ENCODE measurements at places on chromosomes 7 and 10.

DNA sequence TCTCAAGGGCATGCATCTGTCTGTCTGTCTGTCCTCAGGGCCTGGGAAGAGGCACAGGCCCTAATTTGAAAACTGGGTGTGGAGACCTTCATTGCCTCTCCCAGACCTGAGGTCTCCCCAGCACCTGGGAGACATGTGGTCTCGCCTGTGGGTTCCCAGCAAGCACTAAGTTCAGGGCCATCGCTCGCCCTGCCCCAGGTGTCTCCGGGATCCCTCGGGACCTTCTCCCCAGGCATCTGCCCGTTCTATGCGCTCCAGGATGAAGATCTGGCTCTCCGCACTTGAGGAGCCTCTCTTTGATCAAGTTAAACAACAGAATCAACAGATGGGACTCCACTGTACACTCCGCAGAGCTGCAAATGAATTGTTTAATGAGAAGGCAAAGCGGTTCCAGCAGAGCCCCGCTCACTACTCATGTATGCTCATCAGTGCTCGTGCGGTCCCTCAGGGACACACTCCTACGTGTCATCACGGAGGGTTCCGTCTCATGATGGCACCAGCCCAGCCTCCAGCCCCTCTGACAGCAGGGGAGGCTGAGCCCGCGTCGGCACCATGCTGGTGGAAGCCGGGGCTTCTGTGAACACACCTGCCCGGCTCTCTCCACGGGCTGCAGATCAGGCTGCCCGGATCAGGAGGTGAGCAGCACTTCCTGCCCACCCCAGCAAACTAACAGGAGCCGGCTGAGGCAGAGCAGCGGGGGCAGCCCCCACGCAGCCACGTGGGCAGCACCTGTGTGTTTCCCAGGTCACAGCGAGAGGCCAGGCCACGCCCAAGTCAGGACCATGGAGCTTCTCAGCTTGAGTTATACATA is 132.8 kb downstream of the TCERG1L start:
- no peak for DNase-seq

- no peak for DNase-seq
Observed at GRCh38 chr7:111025006-111025405, 65.9 kb upstream of the LRRN3 start.

- no peak for DNase-seq
Observed at GRCh38 chr7:80699045-80699638, 60.7 kb downstream of the CD36 start.

GRCh38 chr10:34299105-34299611 is 515.9 kb downstream of the PARD3 start:
- no peak for DNase-seq

- no peak for DNase-seq
Observed at GRCh38 chr7:51123322-51124019, 193.1 kb downstream of the COBL start.

- no peak for DNase-seq
Observed at GRCh38 chr7:96410126-96410839, 88.4 kb upstream of the SLC25A13 start.

DNA sequence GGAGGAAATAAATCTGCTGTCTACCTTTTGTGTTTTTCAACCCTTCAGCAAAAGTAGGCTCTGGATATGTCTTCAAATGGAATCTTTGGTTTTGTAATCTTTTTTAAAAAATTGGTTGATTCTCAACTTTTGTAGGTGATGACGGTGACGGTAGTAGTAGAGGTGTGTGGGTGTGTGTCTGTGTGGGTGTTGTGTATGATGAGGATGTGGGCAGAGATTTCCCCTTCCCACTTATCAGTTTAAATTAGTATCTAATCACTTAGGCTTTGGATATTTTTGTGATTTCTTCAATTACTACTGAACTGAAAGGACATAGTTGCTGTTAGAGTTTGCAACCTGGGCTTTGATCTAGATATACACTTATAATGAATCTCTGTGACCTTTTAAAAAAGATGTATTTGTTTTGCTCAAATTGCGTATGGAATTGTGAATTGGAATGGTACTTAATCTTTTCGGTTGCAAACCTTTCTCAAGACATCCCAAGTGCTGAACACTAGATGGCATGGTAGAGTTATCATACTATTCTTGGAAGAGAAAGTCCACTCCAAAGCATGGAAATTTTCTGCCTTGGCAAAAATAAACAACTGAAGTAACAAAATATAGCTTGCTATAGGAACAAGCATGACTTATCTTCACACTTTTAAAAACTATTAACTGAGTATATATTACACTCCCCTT is 51.9 kb upstream of the A1CF start:
- no peak for DNase-seq

DNA sequence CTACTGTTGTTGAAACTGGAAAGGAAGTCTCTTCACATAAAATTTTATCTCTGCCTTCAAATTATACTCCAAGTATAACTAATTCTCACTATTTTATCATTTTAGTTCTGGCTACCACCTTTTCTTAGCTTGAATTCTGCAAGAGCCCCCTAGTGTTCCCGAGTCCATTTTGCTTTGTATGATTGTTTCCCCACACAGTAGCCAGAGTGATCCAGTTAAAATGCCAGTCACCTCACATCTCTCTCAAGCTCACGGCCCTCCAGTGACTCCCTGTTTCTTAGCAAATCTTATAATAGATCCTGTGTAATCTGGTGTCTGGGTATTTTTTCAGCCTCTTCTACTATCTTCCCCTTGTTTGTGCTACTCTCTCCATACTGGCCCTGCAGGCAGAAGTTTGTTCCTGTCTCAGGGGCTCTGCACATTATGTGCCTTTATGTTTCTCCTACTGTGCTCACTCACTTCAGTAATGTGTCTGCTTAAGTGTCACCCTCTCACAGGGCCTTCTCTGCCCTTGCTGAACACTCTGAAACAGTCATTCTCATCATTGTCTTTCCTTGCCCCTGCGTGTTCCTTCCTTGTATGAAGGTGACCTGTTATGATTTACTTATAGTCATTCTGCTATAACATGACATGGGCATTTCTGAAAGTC is 8.9 kb downstream of the WAC start:
- no peak for DNase-seq

GRCh38 chr7:143393267-143394041 is 12.3 kb downstream of the ZYX start:
- no peak for DNase-seq

- DNase-seq: no peak
Observed at GRCh38 chr10:42926843-42927242, 144.2 kb downstream of the BMS1 start.

GRCh38 chr10:28478646-28479045 is 54.3 kb upstream of the WAC start:
- no peak for DNase-seq

- no peak for DNase-seq
Observed at GRCh38 chr7:66013938-66014337, 31.9 kb upstream of the GUSB start.

DNA sequence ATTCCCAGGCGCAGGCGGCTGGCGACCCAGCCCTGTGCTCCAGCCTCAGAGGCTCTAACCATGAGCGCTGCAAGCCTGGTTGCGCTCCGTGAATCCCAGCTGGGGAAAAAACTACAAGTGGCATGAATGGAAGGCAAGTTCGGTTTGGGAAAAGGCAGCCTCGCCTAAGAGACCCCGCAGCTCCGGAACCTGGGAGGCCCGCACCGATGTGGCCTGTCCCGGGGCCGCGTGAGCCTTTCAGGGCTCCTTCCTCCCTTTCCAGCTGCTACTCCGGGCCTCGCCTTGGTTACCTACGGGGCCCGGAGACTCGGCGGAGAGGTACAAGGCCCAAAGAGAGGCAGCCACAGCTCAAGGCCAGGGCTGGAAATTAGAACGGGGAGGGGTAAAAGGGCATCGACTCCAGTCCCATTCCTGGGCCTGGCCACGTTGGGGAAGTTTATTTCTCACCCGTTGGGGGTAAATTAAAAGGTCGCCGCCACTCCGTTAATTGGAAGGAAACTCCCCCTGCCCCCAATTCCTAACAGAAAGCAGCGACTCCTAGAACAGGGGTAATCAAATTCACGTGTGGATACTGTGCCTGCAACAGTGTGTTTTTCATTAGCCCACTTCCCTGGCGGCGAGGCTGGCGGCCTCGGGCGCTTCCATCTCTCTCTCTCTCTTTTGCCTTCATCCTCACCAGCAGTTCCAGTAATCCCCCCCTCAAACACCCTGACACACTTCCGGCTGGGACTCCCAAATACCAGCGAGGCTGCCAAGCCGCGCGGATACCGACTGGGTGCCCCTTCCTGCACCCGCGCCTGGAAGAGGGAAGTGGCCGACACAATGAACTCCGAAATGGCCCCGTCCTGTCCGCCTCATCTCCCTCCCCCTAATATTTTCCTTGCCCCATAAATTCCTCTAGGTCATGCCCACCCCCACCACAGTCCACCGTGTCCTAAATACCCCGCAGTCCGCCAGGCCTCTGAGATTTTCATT is 1.5 kb upstream of the HOXA9 start:
- peak; percentile 56 for DNase-seq

DNA sequence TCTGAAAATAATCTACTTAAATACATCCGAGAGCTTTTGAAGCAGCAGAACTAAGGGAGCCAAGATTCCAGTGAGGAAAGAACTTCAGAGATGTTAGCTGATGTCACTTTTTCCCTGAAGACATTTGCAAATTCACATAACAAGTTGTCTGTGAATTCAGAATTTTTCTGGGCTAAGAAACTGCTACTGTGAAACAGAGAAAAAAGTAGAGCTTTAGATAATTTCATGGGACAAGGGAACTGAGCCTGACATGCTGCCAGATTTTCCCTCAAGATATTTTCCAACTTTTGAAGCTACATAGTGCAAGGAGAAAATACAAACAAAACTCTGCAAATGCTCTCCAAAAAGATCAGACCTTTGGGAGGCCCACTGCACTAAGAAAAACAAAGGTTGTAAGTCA is 484.2 kb downstream of the ANKRD7 start:
- no peak for DNase-seq

- no peak for DNase-seq
Observed at GRCh38 chr7:1975581-1975980, 257.2 kb downstream of the MAD1L1 start.

GRCh38 chr10:90111671-90112070 is 410.3 kb downstream of the KIF20B start:
- DNase-seq: no peak

DNA sequence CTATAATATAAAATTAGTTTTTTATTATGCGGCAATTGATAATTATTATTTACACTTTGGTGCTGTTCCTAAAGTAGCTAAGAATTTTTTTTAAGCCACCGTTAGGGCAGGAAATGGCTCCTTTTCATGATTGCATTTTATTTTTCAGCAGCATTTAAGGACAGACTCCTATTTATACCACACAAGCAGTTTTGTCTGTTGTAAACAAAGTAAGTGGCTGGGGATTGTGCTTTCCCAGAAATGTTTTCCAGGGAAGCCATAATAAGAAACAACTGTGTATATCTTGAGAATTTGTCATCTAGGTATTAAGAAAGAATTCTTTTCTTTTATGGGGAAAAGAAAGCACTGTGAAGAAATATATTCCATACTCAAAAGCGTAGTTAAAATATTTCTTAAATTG is 232.0 kb downstream of the VTI1A start:
- no peak for DNase-seq

DNA sequence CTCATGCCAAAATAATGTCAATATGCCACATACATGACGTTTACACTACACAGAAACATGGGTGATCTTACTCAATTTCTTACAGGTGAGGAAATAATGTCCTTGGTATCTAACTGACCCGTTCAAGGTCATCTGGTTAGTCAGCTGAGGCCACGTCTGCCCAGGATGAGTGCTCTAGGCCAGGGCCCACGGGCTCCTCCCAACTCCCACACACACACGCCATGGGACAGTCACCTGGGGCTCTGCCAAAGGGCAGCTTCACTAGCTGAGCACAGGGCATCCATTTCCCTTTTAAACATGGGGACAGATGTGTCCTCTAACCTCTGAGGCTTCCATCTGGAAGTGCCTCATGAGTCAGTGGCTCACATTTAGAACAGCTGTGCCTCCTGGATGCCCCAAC is 123.9 kb downstream of the TNS3 start:
- DNase-seq: peak; percentile 60

GRCh38 chr10:60549686-60550085 is 160.0 kb upstream of the ANK3 start:
- DNase-seq: no peak

GRCh38 chr10:130727766-130728490 is 583.6 kb downstream of the TCERG1L start:
- DNase-seq: no peak

DNA sequence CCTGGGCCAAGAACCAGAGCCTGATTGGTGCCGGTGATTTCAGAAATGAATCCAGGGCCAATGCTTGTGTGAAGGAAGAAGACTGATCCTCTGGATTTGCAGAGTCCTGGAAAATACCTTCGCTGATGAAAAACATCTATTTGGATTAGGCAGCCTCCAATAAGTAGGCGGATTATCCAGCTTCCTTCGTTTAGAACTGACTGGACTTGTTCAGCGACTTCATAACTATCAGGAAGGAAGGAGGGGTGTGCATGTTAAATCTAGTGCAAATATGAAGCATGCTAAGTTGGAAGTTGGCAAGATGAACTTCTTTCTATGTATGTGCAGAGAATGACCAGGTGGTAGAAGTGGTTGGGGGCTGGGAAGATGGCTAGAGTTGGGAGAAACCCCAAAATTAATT is 41.0 kb downstream of the NKX2-3 start:
- DNase-seq: no peak

DNA sequence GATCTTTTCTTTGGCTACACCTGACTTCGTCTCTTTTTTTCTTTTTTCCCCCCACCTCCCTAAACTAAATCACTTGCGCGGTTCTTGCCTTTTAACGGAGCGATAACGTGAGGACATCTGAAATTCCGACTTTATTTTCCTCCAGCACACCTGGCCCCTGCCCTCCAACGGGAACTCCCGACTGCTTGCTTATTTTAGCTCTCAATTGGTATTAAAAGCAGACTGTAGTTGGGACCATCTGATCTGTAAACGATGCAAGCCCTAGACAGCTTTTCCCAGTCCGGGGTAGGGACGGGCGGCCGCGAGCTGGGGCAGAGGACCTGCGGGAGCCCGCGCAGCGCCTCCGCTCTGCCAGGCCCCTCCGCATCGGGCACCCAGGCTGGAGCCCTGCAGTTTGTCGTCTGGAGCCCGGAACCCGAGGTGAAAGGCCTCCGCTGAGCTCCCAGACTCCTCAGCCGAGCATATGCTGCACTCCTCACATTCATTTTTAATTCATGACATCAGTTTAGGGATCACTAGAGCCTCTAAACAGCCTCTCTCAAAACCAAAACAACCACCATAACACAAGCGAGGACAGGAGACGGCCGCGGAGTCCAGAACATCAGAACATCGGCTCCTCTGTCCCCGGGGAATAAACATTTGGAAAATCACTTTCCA is 10.0 kb upstream of the EMX2 start:
- DNase-seq: peak; percentile 71

DNA sequence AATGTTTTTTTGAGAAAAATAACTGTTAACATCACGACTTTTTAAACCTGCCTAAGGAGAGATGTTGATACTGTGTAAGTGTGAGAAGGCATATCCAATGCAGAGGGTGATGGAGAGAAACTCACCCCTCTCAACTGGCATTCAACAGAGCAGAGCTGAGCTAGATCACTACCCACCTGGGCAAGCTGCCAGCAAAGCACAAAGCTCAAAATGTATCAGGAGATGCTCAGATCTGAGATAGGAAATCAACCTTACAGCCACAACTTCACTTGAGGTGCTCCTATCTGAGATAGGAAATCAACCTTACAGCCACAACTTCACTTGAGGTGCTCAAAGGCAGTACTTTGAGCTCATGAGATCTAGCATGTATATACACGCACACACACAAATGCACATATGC is 151.5 kb upstream of the PDE1C start:
- DNase-seq: no peak

- DNase-seq: no peak
Observed at GRCh38 chr10:767211-767610, 77.7 kb upstream of the DIP2C start.

Data from upper lobe of left lung (tissue), 6 donors.